ENCODE measurements at places on chromosomes 11 and 22. TPM values are rescaled to one million over a fixed set of nuclear protein-coding genes. Genes with fewer than 3 reads are reported as not detected.

GPHA2 gene
- total RNA-seq: not detected

DNA sequence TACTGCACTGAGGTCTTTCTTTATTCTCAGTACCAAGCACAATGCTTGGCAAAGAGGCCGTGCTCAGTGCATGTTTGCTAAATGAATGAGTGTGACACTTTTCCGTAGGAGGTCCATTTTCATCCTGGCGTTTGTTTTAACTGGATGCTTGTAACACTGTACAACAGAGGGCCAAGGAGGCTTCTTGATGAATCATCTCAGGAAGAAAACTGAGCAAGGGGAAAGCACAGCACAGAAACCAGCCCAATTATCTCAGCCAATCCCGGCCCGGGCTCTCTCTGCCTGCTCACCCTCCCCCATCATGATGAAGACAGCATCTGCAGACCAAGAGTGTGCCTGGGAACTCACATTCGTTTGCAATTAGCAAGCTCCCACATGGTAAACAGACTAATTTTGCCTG lies 570.3 kb downstream of the OPCML start:
- no peak for DNase-seq
- H3K4me1 ChIP-seq: no peaks in the 10 kb centered on the region
- H3K4me3 ChIP-seq: no peak overlapping the region
- H3K36me3 ChIP-seq: no peaks in the 10 kb centered on the region
- no peaks in the 10 kb centered on the region for H3K27me3 ChIP-seq
- no peak overlapping the region for H3K27ac ChIP-seq

GRCh38 chr11:100851147-100851546 lies 164.1 kb downstream of the ARHGAP42 start:
- no peak overlapping the region for H3K4me3 ChIP-seq
- H3K27ac ChIP-seq: no peak overlapping the region
- H3K36me3 ChIP-seq: no peaks in the 10 kb centered on the region
- DNase-seq: no peak
- peaks cover 33% of the 10 kb centered on the region for H3K4me1 ChIP-seq

- no peak for DNase-seq
- no peaks in the 10 kb centered on the region for H3K27me3 ChIP-seq
- no peaks in the 10 kb centered on the region for H3K36me3 ChIP-seq
- H3K4me3 ChIP-seq: no peak overlapping the region
- H3K4me1 ChIP-seq: peaks cover 6% of the 10 kb centered on the region
Observed at GRCh38 chr11:96309643-96310017, 33.4 kb downstream of the MAML2 start.

DNA sequence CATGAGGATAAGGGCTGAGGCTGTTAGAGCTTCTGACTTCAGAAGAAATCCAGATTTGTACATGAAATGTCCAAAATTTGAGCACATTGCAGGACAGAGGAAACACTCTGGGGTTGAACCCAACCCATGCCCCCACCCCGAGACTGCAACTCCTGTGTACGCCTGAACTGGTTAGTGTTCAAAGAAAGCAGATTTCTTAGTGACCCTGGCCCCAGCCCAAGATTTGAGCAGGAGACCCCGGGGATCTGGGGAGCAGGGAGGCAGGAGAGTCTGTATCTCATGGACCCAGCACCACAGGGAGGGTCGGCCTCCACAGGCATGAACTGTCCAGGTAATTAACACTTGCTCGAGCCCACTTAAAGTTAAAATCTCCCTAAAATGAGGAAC lies 69.3 kb upstream of the WNT7B start:
- peak; percentile 51 for DNase-seq
- H3K36me3 ChIP-seq: no peaks in the 10 kb centered on the region
- peak overlapping the region; percentile 66 for H3K4me3 ChIP-seq
- no peaks in the 10 kb centered on the region for H3K4me1 ChIP-seq
- peak overlapping the region; percentile 94 for H3K27ac ChIP-seq

Measured in right lobe of liver (tissue), 6 donors.